ENCODE measurements at places on chromosomes 12 and 14. TPM values are rescaled to one million over a fixed set of nuclear protein-coding genes. Genes with fewer than 3 reads are reported as not detected.

The AICDA gene
- polyA plus RNA-seq: not detected

The ACADS gene
- polyA plus RNA-seq: 133 TPM

The RIMBP2 gene
- 2.8 TPM for polyA plus RNA-seq

DNA sequence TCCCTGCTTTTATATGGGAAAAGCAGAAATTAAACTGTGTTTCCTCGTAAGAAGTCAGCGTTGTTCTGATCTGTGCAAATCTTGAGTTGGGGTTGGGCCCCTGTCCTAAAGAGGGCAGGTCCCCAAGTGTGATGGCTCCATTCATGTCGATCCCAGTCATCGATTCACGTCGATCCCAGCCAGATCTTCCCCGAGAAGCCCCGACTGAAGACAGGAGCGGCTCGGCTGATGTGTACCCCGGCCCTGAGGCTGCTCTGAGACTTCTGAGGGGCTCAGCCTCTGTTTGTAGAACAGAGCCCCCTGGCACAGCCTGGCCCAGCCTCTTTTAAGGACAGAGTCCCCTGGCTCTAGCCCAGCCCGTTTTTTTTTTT, 9.3 kb downstream of the PGAM5 start:
- no peak for DNase-seq
- H3K36me3 ChIP-seq: peaks cover 2% of the 10 kb centered on the region
- no peak overlapping the region for H3K27ac ChIP-seq
- H3K4me1 ChIP-seq: no peaks in the 10 kb centered on the region

- no peak overlapping the region for H3K27ac ChIP-seq
- H3K4me1 ChIP-seq: no peaks in the 10 kb centered on the region
- DNase-seq: no peak
- no peaks in the 10 kb centered on the region for H3K36me3 ChIP-seq
- no peak overlapping the region for H3K4me3 ChIP-seq
These were observed 531.2 kb upstream of the CCDC196 start for GRCh38 chr14:65954942-65955341.

DNA sequence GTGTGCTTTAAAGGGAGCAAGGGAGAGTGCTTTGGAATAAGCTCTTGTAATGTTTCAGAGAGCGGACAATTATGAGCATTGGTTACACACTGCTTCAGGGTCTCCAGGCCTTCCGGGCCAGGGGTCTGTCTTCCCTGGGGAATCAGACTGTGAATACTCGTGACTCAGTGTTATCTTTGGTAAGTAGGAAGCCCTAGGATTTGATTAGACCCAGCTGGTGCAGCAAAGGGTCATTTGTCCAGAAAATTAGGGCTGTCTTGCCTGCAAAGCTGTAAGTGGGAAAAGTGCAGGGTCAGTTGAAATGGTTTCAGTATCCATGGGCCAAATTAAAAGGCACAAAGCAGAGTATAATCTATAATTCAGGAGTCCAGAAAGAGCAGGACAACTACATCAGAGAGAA, 475.6 kb downstream of the MED13L start:
- no peaks in the 10 kb centered on the region for H3K27me3 ChIP-seq
- H3K36me3 ChIP-seq: no peaks in the 10 kb centered on the region
- peak; percentile 92 for DNase-seq
- no peak overlapping the region for H3K4me3 ChIP-seq
- no peaks in the 10 kb centered on the region for H3K4me1 ChIP-seq

DNA sequence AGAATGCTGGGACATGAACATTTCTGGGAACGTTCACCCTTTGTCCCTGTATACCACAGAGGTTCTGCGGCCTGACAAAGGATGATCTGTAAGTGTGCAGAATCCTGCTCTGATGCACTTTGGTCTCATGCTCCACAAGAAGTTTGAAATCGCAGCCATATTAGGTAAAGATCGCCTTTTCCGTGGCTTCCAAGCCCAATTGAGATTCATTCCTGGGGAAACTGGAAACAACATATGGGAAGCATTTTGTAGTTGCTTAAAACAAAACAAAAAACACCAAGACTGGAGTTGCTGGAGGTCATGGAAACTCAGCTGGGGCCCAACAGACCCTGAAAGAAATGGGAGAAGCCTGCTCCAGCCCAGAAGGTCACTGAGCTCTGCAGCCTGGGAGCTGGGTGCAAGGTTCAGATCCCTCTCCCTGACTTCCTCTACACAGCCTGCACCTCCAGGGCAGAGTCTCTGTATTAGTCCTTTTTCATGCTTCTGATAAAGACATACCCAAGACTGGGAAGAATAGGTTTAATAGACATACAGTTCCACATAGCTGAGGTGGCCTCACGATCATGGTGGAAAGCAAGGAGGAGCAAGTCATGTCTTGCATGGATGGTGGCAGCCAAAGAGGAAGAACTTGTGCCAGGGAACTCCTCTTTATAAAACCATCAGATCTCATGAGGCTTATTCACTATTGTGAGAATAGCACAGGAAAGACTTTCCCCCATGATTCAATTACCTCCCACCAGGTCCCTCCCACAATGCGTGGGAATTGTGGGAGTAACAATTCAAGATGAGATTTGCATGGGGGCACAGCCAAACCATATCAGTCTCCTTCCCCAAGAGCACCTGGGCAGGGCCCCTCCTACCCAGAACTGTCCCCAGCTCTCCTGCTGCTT, 60.8 kb upstream of the CHGA start:
- H3K4me1 ChIP-seq: no peaks in the 10 kb centered on the region
- no peak overlapping the region for H3K4me3 ChIP-seq
- H3K27me3 ChIP-seq: no peaks in the 10 kb centered on the region
- H3K27ac ChIP-seq: no peak overlapping the region
- no peak for DNase-seq

Data from kidney (tissue), 22 donors.